ENCODE measurements at places on chromosomes 6 and 20. TPM values are rescaled to one million over a fixed set of nuclear protein-coding genes. Genes with fewer than 3 reads are reported as not detected.

Gene ZFAND3
- total RNA-seq: 91.4 TPM

Gene SNAP25
- total RNA-seq: 1.9 TPM

Gene BMP5
- 0.54 TPM for total RNA-seq

Gene ARHGAP40
- not detected for total RNA-seq

Gene PTCHD4
- total RNA-seq: 0.49 TPM

Gene PPP1R11
- total RNA-seq: 50.3 TPM

Gene CCN6
- not detected for total RNA-seq

Gene PLG
- total RNA-seq: not detected

Gene SIM1
- not detected for total RNA-seq
